ENCODE measurements at places on chromosomes 2 and 18.

DNA sequence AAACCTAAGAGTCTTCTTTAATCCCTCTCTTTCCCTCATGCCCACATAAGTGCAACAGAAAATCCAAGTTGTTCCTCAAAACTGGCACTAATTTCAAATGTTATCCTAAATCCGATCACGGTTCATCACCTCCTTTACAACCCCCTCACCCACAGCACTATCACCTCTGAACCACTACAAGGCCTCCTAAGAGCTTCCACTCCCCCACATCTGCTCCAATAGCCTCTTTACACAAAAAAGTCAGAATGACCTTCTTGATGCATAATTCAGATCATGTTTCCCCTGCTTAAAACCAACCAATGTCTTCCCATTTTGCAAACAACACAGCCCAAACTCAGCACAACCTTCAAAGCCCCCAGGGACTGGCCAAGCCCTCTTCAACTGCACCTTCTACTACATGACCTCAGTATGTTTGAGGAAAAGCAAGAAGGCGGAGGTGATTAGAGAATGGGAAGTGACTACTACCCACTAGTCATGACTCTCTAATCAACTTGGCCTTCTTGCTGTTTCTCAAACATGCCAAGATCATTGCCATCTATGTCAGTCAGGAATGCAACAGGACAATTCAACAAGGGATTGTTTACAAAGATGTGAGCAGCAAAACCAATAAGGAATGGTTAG lies 34.6 kb upstream of the GCC2 start:
- no peak for DNase-seq

- DNase-seq, result no peak
Observed at GRCh38 chr2:191758518-191759507, 80.9 kb downstream of the NABP1 start.

GRCh38 chr18:3110034-3110752 lies 97.2 kb upstream of the LPIN2 start:
- no peak for DNase-seq

- no peak for DNase-seq
Observed at GRCh38 chr2:238790833-238791230, 57.1 kb upstream of the TWIST2 start.

DNA sequence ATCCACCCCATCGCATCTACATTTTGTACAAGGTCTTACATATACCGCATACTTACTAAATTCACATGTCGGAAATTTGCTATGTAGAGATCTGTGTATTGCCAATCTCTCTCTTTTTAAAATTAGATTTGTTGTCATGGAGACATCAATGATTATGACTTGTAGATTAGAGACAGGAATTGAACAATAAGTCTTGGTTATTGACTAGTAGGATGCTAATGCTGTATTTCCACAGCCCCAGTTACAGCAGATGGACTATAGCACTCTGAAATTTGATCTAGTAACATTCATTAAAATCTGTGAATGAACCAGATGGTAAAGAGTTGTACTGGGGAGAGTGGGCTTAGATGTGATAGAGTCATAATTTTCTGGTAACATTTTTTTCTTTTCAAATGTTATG lies 805.7 kb downstream of the SLC4A3 start:
- no peak for DNase-seq

GRCh38 chr2:160332318-160332717 lies 132.2 kb upstream of the ITGB6 start:
- no peak for DNase-seq

GRCh38 chr2:54901224-54901986 lies 148.8 kb downstream of the RTN4 start:
- no peak for DNase-seq

GRCh38 chr2:149441255-149441654 lies 110.9 kb downstream of the LYPD6 start:
- DNase-seq, result no peak

DNA sequence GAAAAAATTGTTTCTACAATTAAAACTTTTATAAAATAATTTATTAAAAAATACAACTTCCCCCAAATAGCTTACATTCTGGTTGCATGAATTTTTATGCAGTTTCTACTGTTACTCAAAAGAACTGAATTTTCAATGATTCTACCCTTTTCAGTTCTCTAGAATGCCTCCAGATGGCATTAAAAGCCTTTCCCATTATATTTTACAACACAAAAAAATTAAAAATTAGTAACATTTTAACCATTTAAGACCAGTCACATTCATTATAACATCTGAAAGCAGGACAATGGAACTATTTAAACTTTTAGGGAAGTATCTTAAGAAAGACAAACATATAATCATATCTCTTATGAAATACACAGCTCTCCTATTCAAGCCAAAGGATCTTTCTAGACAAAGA lies 236.0 kb upstream of the REV1 start:
- DNase-seq, result no peak

DNA sequence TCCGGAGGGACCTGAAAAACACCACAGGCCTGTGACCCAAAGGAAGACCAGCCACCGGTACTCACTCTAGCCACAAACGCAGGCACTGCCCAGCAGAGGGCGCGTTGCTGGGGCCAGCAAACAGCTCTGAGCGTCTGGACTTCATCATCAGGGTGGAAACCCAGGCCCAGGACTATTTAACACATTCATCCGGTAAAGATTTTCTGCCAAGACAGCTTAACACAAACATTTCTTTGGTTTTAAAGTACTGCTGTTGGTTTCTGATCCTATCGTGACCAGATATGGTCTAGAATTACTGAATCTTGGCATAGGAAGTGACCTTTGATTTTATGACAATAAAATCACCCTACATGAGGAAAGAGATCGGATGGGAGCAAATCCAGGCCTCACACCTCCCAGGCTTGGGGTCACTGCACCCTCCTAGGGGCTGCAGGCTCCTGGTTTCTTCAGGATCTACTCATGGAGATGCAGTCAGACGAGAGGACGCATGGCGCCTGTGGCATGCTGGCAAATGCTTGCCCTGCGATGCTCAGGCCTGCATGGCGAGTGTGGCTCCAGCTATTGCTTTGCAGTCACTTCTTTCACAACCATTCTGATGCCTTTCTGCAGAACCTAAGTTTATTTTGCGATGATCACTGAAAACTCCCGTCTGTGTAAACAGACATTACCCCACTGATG lies 130.4 kb downstream of the COL4A4 start:
- DNase-seq, result peak; percentile 34

DNA sequence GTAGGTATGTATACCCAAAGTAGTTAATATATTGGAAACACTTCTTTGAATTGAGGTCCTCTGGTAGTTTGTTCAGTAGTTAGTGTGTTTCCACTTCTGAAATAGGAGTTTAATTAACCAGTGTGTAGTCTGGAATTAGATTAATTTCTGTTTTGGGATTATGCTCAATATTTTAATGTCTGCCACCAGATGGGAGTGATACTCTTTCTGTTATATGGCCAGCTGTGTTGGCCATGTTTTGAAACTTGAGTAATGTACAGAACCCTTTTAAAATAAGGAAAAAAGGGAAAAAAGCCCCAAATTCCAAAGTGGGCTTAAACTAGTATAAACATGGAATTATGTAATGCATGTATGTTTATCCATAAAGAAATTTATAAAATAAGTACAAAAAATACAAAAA lies 147.7 kb downstream of the CTNNA2 start:
- no peak for DNase-seq

GRCh38 chr2:27134781-27135477 lies 493 bp upstream of the PREB start:
- no peak for DNase-seq

- peak; percentile 2 for DNase-seq
Observed at GRCh38 chr2:71417300-71418202, 35.8 kb upstream of the DYSF start.

DNA sequence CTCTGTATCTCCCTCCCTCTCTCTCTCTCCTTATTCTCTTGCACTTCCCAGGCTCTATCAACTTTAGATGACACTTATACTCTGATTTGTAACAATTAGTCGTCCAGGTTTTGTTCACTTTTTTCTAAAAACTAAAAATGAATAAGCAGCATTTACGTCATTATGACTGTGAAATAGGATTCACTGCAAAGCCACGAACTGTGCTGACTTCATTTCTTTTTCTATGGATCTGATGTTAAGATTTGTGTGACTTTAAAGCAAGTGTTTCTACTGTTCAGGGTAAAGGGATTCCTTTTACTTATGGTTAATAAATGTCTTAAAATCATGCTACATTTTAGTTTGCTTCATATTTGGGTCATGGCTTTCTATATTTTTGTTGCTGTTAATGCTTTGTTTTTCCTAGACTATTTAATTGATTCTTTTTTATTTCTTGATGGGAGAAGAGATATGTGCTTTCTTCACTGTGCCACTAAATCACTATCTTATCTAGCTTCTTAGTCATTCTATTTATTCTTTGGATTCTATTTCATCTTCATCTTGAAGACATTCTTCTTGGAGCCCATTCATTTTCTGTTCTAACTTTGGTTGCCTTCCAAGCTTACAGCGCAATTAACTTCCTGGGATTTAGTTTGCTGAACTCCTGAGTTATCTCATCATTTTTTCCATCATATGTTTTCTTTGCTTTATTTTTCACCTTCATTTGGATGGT lies 480.4 kb upstream of the TRIB2 start:
- no peak for DNase-seq

GRCh38 chr2:214310319-214310718 lies 100.5 kb upstream of the VWC2L start:
- DNase-seq, result no peak

- no peak for DNase-seq
Observed at GRCh38 chr2:118006326-118006725, 7.5 kb downstream of the CCDC93 start.

DNA sequence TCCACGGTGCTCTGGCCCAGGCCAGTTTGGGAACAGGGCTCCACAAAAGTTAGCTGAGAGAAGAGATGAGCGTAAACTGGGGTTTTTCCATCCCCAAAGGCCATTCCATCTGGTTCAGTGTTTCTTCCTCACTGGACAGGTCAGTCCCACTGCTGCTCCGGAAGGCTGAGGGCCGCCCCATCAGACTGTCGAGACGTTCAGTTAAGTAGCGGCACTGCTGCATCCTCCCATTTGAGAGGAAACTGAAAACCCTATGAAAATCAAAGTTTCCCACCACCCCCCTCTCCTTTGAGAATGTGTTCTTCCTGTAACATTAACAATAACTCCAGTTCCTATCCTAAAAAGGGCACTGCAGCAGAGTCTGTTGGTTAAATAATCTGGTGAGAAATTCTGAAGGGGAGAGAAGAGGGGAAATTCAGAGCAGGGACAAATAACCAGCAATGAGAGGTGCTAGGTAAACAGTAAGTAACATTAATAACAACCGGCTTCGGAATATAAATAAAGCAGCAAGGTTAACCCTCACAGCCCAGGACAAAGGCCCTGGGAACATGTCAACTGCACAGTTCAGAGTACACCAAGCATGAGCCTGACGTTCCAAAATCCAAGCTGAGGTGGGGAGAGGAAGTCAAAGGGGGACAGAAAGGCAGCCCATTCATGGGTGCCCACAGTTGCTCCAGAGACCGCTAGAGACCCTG lies 55.4 kb downstream of the UXS1 start:
- DNase-seq, result no peak

- no peak for DNase-seq
Observed at GRCh38 chr2:167212014-167212648, 323.9 kb downstream of the XIRP2 start.

DNA sequence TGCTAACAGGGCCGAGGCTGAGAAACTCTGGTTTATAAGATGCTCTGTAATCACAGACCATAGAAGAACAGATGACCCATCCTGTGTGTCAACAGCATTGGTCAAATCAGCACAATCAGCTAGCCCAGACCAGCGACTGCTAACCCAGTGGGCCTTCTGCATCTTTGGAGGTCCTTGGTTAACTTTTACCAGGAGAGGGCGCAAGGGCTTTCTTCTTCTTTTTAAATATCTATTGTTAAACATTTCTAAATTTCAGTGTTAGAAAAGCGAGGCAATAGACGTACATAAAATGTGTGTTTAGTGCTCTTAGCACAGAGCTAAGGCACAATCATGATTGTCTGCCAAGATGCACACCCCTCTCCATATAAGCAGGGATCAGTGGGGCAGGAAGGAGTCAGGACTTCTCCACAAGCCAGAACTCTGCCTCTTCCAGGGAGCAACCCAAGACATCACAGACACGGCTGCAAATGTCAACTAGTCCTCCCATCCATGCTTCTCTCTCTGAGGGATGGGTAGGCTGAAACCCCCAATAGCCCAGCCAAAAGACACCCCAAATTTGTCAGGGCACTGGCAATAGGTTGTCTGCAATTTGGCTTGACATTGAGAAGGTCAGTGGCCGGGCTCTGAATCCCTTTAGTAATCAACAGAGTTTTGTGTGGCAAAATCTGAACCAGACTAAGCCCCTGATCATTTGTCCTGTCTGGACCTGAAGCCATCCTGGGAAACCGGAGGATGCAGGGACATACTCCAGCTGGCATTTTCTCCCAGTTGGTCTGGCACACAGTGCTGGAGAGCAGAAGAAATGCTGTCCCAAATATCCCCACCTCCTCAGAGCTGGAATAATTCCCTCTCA lies 188.2 kb downstream of the BCL2 start:
- peak; percentile 54 for DNase-seq

GRCh38 chr2:7269106-7269643 lies 352.0 kb downstream of the RNF144A start:
- no peak for DNase-seq

DNA sequence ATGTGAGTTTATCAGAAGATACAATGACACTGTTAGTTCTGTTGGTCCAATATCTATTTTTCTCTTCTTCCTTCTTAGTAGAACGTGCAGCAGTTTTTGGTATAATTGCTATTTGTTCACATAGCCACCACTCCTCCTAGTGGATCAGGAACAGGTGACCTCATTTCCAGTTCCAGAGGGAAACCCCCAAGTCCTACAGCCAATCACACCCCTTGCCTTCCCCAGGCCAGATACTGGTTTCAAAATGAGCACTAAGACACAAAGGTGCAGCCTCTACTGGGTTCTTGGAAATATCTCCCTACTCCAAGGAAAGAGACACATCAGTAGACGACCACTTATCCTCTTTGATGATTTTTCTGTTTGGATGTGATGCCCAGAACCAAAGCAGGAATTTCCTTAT lies 103.2 kb downstream of the TCF4 start:
- DNase-seq, result no peak

GRCh38 chr18:13836559-13836958 lies 12.6 kb downstream of the MC5R start:
- DNase-seq, result no peak

GRCh38 chr2:132607426-132608090 lies 62.4 kb downstream of the LYPD1 start:
- no peak for DNase-seq

GRCh38 chr2:16048466-16048865 lies 108.1 kb downstream of the MYCN start:
- DNase-seq, result no peak

- DNase-seq, result no peak
Observed at GRCh38 chr2:72212486-72212855, 64.8 kb upstream of the CYP26B1 start.

GRCh38 chr18:74610051-74610615 lies 12.5 kb downstream of the ZNF407 start:
- DNase-seq, result no peak

- no peak for DNase-seq
Observed at GRCh38 chr2:37633845-37634244, 37.6 kb downstream of the CDC42EP3 start.

Measured in retina (tissue), 1 donor.